ENCODE measurements at places on chromosomes 6 and 20.
A peak's percentile ranks its signal among the peaks of the same experiment; 100 is the strongest.

DNA sequence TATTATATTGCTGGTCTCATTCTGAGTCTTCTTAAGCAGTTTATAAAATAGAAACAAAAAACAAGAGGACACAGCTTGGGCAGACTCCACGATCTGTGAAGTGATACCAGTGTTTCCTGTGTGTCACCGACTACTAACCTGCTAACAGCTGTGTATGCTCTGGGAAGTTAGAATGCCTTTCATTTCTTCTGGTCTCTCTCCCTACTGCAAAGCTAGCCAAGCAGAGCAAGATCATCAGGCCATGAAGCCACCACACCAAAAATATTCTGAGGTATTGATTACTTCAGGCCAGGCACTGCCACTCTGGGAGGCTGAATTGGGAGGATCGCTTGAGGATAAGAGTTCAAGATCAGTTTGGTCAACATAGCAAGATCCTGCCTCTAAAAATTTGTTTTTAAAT is 46.9 kb upstream of the SMIM29 start:
- no peak for DNase-seq

- no peak for DNase-seq
Measured at GRCh38 chr20:12750221-12750620, 258.6 kb upstream of the SPTLC3 start.

GRCh38 chr6:16621002-16621401 is 140.3 kb downstream of the ATXN1 start:
- no peak for DNase-seq

DNA sequence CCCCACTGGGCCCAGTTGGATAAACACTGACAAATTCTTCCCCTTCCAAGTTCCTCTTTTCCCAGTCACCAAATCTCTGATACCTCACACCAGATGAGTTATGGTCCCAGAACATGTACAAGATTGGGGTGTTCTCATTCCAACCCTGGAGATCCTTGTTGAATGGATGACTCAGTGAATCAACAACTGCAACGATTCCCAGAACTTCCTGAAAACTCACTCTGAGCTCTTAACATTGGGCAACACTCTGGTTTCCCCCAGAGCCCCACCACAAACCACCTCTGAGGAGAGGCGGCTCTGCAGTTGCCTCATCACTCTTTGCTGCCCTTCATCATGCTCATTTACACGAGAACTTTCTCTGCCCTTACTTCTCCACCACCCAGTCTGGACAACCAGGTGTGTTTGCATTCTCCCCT is 115.2 kb downstream of the MRPL14 start:
- peak; percentile 91 for DNase-seq

GRCh38 chr20:63268671-63269439 is 3.8 kb upstream of the ARFGAP1 start:
- DNase-seq: no peak

DNA sequence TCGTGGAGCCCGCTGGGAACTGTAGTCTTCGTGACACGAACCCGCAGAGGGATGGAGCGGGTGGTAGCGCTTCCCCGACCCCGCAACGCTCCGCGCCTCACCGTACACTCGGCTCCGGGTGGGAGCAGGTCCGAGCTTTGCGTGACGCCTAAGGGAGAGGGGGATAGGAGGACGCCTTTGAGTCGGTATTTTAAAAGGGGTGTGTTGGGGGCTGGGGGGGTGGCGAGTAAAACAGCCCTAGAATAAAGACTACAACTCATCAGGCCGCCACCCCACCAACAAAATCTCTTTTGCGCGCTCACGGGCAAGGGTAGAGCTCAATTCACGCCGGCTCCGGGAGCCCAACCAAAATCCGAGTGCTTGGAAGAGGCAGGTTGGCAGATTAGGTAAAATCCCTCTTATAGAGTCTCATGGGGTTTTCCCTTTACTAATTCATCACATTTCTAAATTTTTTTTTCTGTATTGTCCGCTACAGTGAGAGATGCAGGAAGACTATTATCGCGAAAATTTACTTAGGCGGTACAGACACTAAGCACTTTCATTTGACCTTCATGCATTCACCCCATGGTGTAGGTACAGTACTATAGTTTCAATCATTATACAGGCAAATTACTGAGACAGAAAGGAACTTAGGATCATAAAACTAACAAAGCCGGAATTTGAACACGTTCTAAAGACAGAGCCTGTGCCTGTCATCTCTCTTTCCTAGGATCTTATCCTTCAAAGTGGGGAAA is 706 bp upstream of the SNX14 start:
- peak; percentile 51 for DNase-seq

DNA sequence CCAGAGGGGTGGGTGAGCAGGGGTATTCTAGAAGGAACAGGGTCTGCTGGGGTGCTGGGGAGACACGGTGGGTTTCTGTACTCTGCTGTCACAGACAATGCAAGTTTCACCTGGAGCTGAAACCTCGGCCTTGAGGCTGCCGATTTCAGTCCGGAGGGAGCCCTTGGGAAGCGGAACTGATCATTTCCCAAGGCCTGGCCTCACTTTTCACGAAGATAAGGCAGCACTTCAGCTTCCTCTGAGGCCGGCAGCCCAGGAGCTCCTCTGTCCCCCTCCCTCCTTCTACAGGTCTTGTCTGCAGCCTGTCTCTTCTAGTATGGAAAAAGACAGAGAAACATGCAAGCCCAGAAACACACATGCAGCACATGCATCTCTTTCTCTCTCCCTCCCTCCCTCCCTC is 242.1 kb downstream of the CDC5L start:
- peak; percentile 13 for DNase-seq

- DNase-seq: peak; percentile 36
Measured at GRCh38 chr20:9400171-9401025, 114.0 kb upstream of the LAMP5 start.

GRCh38 chr6:2843138-2843740 is 1.6 kb upstream of the SERPINB1 start:
- DNase-seq: no peak

DNA sequence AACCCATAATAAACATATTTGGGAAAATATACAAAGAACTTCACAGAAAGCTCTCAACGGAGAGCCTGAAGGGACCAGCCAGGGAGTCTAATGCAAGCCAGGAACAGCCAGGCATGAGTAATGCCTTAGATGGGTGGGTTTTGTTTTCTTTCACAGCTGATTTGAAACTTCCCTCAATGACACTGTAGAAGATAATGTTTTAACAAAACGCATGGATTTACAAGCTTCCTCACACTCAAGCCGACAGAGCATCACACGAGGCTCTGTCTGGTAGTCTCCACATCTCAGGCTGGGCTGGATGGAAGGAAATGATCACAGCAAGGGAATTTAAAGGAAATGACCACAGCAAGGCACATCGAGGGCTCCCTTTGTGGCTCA is 113.9 kb downstream of the GMPR start:
- DNase-seq: no peak

DNA sequence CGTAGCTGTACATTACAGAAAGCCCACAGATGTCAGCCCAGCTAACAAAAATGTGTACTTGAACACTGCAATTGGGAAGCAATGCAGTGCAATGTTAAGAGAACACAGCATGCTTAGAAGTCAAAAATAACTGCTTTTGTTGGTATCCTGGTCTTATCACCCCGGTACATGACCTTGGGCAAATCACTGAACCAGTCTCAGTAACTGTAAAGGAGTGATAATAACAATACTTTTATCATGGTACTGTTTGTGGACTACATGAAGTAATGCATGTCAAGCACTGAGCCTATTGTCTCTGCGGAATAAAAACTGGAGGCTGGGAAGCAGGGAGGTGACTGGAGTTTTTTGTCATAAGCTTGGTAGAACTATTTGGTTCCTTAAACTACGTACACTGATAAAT is 44.7 kb upstream of the SPDEF start:
- no peak for DNase-seq

- no peak for DNase-seq
Measured at GRCh38 chr6:168232062-168232461, 87.5 kb downstream of the DACT2 start.

DNA sequence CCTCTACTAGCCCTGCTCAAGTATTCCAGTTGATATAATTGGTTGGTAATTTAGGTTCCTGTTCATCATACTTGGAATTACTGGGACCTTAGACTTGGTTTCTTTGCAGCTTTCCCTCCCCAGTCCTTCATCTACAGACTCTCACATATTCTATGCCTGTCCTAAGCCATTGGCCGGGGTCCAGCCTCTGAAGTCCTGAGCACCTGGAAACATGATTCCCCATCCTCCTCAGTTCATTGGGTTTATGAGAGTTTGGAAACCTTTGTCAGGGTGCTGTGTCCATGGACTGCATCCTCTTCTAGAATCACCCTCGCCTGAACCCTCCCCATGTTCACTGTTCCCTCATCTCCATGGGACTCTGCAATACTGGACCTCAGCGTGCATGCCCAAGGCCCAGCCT is 8.8 kb downstream of the GSTA2 start:
- no peak for DNase-seq

DNA sequence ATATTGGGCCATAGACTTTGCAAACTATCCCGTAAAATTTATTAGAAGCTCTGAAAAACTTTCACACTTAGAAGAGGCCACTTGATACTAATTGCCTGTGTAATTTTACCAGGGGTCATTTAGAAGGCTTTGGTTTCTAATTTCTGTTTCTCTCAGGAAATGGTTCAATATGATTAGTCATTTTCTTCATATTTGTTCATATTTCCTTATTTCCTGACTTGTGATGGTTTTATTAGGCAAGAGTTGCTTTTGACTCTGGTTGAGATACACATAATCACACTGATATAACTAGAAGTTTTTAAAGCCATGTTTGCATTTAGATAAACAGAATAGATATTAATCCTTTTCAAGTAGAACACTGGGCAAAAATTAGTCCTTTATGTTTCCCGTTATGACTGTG is 11.8 kb upstream of the HBS1L start:
- peak; percentile 85 for DNase-seq

GRCh38 chr6:109655761-109656262 is 35.2 kb downstream of the AK9 start:
- no peak for DNase-seq

- no peak for DNase-seq
Measured at GRCh38 chr20:32891491-32891890, 32.8 kb downstream of the EFCAB8 start.

DNA sequence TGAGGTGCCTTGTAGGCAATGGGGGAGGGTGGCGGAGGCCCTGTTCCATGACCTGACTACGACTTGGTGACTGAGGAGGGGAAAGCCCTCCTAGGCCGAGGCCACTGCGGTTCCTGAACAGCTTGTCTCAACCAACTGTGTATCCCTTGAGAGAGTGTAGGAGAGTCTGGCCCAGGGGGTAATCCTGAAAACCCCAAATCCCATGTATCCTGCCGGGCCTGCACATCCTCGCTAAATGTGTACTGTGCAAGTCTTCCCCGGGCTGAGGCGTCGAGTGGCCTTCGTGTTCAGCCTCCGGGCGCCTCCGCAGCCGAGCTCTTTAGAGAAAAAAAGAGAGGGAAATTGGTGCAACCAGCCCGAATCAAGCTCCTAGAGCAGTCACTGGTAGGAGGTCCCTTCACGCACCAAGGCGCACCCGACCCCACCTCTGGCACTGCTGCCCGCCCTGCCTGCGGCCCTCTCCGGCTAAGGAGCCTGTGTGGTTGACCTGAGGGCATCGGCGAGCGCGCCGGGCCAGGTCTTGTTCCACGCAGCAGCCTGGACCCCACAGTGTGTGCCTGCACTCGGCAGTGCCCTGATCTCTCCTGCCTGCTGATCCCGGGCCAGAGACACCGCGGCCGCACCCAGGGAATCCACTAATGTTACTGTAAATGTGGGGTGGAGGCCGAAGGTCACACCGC is 7.3 kb downstream of the SIM1 start:
- no peak for DNase-seq

GRCh38 chr6:165390475-165390874 is 81.1 kb upstream of the C6orf118 start:
- DNase-seq: no peak

DNA sequence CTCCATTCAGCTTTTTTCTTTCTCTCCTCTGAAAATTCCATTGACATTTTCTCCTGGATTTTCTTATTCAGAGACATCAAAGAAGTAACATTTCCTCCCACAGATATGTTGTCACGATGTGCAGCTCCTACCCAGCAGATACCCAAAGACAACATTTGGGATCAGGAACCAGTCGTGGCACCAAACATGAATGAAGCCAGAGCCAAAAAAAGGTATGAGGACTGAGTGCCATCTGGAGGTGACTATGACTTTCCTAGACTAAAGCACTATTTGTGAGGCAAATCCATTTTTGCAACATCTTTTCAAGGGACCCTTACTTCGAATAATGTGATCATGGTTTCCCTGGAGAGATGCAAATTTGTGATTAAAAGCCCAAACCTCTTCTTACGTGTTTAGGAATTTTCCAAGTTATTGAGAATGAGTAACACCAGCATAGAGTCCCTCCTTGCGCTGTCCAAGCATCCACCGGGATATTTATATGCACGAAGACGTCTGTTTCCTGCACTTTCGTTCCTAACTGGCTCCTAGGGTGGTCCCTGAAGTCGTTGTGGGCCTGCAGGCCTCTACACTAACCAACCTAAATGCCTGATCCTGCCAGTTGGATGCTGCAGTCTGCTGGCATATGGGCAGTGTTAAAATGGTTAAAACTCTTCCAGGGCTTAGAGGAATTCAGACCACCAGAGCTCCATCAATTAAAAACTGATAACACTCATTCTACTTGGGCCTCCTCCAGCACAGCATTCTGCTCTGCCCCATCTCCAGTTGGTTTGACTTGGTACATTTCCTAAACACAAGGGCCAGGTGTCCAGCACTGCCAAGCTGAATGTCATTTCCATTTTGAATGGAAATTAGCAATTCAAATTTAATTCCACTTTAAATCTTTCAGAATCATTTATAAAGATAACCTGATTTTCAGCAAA is 256.6 kb downstream of the C6orf118 start:
- no peak for DNase-seq

GRCh38 chr6:32954986-32955802 is 2.3 kb upstream of the HLA-DMA start:
- DNase-seq: no peak

DNA sequence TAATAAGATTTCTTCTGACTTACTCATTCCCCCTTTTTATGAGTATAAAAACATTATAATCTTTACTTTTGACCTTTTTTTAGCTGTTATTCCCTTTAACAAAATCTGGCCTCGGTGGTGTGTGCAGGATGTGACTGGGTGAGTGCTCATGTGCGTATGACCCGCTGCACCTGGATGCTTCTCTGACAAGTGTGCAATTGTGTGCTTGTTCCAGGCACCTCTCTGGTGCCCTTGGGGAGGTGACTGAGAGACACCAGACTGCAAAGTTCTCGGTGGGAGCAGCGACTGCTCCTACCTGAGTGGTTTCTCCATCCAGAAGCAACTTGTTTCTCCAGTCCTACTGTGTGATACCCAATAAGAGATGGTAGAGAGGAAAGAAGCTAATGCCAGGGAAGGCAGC is 65.0 kb downstream of the ISM1 start:
- no peak for DNase-seq

GRCh38 chr20:37267667-37268313 is 6.2 kb upstream of the GHRH start:
- no peak for DNase-seq

GRCh38 chr6:85401186-85402021 is 48.5 kb upstream of the NT5E start:
- DNase-seq: no peak
